ENCODE measurements at places on chromosomes 1 and 21.
A peak's percentile ranks its signal among the peaks of the same experiment; 100 is the strongest.

DNA sequence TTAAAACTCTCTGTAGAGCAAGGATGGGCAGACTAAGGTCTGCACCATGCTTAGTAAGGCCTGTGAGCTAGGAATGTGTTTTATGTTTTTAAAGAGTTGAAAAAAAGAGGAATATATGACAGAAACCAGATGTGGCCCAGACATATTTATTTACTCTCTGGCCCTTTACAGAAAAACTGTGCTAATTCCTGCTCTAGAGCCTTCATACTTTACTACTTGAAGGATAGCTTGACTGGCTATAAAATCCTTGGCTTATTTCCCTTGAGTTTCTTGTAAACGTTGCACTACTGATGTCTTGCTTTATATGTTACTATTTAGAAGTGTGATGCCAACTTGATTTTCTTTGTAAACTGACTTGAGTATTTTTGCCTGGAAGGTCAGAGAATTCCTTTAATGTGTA is 33.5 kb downstream of the CTBS start:
- no peak for DNase-seq

- no peak for DNase-seq
Measured at GRCh38 chr1:223179786-223180185, 36.7 kb upstream of the TLR5 start.

DNA sequence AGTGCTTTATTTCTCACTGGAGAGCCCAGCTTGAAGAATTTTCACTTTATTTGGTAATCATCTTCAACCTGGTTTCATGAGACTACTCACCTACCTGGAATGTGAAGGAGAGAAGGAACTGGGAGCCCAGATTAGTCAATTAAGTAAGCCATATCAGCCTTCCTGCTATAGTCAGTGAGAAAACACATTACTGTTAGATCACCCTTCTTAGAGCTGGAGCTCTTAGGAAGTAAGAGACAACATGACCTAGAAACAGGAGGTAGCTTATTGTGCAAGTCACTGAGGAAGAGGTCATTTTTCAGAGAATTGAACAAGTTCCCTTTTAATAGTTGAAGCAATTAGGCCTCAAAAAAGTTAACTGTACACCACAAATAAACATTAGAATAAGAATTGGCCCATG is 49.2 kb upstream of the TEKT2 start:
- no peak for DNase-seq

- no peak for DNase-seq
Measured at GRCh38 chr1:95437781-95438180, 203.8 kb downstream of the RWDD3 start.

DNA sequence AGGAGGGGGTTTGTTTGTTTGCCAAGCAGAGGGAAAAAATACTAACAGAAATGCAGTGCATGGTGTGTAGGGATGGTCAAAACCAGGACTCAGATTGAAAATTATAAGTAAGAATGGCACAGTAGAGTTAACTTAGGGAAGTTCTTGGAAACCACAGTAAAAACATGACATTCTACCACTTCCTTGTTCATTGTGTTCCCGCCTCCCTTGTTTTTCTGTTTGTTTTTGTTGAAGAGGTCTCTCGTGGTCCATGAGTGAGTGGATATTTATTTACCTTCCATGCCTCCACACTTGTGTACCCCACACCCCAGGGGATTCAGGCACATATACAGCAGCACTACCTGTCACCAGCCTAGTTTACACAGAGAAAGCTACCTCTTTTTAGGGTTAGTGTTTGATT is 69.6 kb downstream of the OLFML2B start:
- DNase-seq: no peak

- DNase-seq: no peak
Measured at GRCh38 chr1:47813970-47814369, 183.2 kb downstream of the TRABD2B start.

DNA sequence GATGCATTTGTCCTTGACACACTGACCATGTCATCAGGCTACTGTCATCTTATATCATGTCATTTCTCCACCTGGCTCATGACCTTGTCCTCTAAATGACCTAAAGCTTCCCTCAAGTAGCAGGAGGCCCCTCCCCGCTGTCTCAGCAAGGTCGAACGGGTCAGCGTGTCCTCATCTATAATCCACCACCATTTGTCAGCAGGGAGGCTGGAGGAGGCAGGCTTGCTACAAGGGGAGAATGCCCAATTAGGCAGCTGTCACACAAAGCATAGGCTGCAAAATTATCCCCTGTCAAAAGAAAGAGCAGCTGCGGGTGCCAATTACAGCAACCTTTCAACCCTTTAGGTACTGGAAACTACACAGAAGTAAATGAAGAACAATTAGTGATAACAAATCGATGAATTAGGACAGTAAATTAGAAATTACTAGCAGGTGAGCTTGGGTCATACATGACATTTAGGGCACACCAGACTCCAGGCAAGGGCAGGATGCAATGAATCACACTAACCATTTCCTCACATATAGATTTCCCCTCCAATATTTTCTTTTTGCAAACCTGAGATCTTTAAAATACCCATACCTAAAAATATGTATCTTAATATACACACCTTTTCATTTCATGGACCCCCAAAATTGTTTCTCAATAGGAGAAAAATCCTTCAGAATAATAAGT is 61.2 kb downstream of the NRIP1 start:
- DNase-seq: peak; percentile 95

DNA sequence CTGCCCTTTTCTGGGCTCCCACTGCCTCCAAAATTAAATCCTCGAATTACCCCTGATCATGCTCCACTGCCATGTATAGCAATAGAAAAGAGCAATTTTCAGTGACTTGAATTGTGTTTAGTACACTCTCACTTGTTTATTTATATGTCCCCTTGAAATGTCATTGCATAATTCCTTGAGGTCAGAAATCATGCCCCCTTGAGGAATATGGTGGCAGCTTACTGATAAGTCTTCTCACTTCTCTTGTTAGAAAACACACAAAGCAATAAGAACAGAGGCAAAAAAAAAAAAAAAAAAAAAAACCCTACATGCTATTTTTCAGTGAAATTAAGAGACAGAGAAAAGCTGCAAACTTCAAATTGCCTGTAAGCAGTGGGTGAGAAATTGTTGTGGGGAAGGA is 37.5 kb downstream of the GPR88 start:
- no peak for DNase-seq

DNA sequence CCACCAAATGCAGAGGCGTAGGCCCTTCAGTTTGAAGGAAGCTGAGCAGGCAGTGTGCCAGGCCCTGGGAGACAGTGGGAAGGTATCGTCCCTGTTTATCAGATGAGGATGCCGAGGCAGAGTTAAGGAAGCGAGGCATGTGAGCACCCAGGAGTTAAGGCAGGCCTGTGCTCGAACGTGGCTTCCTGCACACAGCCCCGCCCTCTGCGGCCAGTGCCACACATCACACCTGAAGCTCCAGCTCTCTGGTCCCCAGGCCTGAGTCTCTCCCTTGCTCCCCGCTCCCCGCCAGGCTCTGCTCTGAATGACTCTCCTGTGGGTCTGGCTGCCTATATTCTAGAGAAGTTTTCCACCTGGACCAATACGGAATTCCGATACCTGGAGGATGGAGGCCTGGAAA is 32.1 kb downstream of the EPHX1 start:
- DNase-seq: no peak
